Activated CD4-positive, alpha-beta memory T cell treated with anti-CD3 and anti-CD28 coated beads, Interleukin-2, amount 10 ng/mL, durations not matched to agents 7 days and 5 days (primary cell): ENCODE measurements at places on chromosomes 2 and 18.

GRCh38 chr18:37434161-37434860, 131.3 kb downstream of the CELF4 start:
- no peaks in the 10 kb centered on the region for H3K4me1 ChIP-seq
- H3K4me3 ChIP-seq: no peak overlapping the region
- DNase-seq: no peak
- H3K27ac ChIP-seq: no peak overlapping the region
- H3K27me3 ChIP-seq: peaks cover 2% of the 10 kb centered on the region

DNA sequence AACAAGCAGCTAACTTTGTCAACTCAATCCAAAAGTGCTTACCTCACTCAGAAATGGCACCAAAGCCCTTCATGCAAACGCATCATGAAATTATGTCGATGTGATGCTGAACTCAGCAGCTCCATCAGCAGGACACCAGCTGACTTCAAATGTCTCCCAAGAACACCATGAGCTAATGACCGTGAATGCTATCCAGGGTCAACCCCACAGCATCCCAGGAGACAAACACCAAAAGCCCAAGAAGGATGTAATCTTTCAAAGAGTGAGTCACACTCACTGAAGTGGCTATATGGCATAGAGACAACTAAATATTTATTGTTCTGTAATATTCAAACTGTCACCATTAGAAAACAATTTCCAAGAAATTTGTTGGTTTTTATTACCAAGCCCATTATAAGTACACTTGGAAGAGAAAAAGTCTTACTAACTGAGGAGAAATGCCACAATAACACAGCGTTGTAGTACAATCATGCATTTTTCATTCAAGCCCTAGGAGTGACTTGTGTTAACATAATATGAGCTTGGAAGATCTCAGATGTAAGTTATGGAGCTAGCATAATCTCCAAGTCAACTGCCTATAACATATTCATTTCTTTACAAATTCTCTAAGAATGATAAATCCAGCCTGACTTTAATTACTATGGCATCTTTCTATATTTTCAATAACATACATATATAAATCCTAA, 165.0 kb upstream of the CCDC68 start:
- no peaks in the 10 kb centered on the region for H3K27me3 ChIP-seq
- no peak for DNase-seq
- no peak overlapping the region for H3K27ac ChIP-seq
- H3K36me3 ChIP-seq: no peaks in the 10 kb centered on the region

- DNase-seq: no peak
- H3K4me1 ChIP-seq: peaks cover 3% of the 10 kb centered on the region
- H3K4me3 ChIP-seq: no peak overlapping the region
- H3K27me3 ChIP-seq: peaks cover 18% of the 10 kb centered on the region
- H3K27ac ChIP-seq: no peak overlapping the region
- no peaks in the 10 kb centered on the region for H3K36me3 ChIP-seq
These were observed 137.1 kb upstream of the CCDC150 start for GRCh38 chr2:196502386-196502785.

DNA sequence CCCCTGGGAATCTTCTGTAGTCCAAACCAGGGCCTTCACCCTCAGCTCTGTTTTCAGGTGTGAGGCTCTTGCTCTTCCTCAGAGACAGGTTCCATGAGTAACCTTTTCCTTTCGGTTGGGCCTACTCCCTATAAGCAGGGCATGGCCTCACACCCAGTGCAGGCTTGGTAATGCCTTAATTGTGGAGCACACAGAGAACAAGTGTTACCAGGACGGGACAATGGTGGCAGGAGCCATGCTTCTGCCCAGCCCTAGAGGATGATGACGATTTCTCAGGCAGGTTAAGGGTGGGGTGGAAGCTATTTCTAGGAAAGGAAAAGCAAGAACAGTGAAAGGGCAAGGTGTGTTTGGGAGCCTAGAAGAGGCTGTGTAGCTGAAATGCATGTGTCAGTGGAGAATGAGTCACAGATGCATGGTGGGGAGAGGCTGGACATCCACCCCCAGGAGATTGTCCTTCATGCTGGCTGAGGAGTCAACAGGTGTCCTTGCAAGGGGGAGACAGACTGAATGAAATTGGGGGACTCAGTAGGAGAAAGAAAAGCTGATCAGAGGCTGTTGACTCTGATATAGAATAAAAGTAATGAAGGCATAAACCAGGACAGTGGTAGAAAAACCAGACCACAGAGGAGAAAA, 22.0 kb upstream of the SERPINB12 start:
- H3K27me3 ChIP-seq: peaks cover 35% of the 10 kb centered on the region
- H3K36me3 ChIP-seq: no peaks in the 10 kb centered on the region
- no peak overlapping the region for H3K4me3 ChIP-seq
- H3K4me1 ChIP-seq: no peaks in the 10 kb centered on the region
- DNase-seq: no peak

DNA sequence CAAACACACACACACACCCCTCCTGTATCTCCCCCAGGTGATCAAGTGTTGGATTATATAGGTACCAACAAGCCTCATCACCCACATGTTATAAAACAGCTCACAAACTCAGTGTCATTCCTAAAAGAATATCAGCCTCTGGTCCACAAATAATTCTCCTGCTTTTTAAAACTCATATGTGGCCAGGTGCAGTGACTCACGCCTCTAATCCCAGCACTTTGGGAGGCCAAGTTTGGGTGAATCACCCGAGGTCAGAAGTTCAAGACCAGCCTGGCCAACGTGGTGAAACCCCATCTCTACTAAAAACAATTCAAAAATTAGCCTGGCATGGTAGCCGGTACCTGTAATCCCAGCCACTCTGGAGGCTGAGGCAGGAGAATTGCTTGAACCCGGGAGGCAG, 87.8 kb downstream of the LRATD1 start:
- no peak for DNase-seq
- H3K27ac ChIP-seq: no peak overlapping the region
- H3K4me1 ChIP-seq: no peaks in the 10 kb centered on the region
- H3K36me3 ChIP-seq: no peaks in the 10 kb centered on the region

- no peak overlapping the region for H3K4me3 ChIP-seq
- no peaks in the 10 kb centered on the region for H3K36me3 ChIP-seq
- H3K27ac ChIP-seq: no peak overlapping the region
These were observed 456.3 kb downstream of the DLGAP1 start for GRCh38 chr18:3998698-3999333.

GRCh38 chr2:238801791-238802190, 46.1 kb upstream of the TWIST2 start:
- no peaks in the 10 kb centered on the region for H3K36me3 ChIP-seq
- no peak overlapping the region for H3K27ac ChIP-seq
- H3K4me1 ChIP-seq: no peaks in the 10 kb centered on the region
- no peak overlapping the region for H3K4me3 ChIP-seq
- DNase-seq: no peak

DNA sequence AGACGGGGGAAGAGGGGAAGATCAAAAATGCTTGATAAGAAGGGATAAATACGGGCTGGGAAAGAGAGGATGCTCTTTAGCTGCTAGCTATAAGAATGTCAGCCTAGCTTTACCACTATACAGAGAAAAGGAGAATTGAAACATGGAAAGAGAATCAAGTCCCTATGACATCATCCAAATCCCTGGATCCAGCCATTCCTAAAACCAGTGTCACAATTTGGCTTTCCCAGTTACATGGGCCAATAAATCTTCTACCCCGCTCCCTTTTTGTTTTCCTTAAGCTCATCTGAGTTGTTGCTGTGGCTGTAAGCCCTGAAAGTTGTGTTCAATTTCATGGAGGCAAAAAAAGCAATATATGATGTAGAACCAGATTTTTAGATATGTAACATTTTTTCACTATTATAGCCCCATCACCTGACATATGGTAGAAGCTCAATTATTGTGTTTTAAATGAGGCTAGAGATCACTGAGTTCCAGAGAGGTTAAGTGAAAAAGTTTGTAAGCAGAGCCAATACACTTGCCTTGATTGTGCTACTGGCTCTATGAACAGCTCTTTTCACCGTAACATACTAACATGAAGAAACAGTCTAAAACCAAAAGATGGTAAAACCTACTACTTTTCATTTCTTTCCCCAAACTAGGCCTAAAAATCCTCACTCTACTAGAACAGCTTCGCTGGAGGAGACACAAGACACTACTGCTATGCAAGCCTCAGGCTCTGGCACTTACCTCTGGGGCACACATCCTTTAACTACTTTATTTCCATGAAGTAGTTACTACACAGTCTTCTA, 4.3 kb downstream of the HNRNPLL start:
- H3K4me1 ChIP-seq: peaks cover 54% of the 10 kb centered on the region
- peak overlapping the region; percentile 89 for H3K4me3 ChIP-seq
- no peak for DNase-seq
- H3K36me3 ChIP-seq: peaks cover 59% of the 10 kb centered on the region
- H3K27ac ChIP-seq: peak overlapping the region; percentile 84

DNA sequence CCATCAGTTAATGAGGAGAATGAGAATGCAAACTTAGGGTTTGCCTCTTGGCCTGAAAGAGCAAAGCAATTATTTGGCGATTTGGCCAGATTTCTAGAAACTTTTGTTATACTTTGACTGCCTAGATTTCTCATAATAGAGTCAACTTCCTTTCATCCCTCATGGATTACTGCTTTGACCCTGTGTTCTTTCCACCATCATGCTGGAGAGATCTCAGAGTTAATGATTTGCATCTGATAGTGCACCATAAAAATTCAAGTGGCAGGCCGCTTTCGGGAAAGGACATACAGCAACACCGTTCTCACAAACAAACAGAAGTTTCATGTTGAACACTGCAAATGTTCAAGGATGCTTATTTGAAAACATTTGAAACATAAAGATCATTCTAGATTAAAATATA, 143.7 kb upstream of the ZFP36L2 start:
- H3K36me3 ChIP-seq: peaks cover 6% of the 10 kb centered on the region
- H3K27me3 ChIP-seq: no peaks in the 10 kb centered on the region
- H3K4me3 ChIP-seq: no peak overlapping the region
- no peak overlapping the region for H3K27ac ChIP-seq
- no peak for DNase-seq

- H3K4me1 ChIP-seq: no peaks in the 10 kb centered on the region
- no peak overlapping the region for H3K4me3 ChIP-seq
- no peaks in the 10 kb centered on the region for H3K27me3 ChIP-seq
- DNase-seq: no peak
- no peak overlapping the region for H3K27ac ChIP-seq
These were observed 262.6 kb downstream of the KLHL29 start for GRCh38 chr2:23647563-23647962.

- no peaks in the 10 kb centered on the region for H3K36me3 ChIP-seq
- no peak overlapping the region for H3K4me3 ChIP-seq
- DNase-seq: no peak
- H3K4me1 ChIP-seq: no peaks in the 10 kb centered on the region
These were observed 27.2 kb downstream of the RNF152 start for GRCh38 chr18:61865466-61866175.

- H3K4me3 ChIP-seq: no peak overlapping the region
- peaks cover 34% of the 10 kb centered on the region for H3K4me1 ChIP-seq
- peaks cover 12% of the 10 kb centered on the region for H3K27me3 ChIP-seq
- no peak for DNase-seq
These were observed 2.1 kb upstream of the SMAD2 start for GRCh38 chr18:47932603-47933002.

GRCh38 chr2:96157649-96158553, 12.7 kb upstream of the DUSP2 start:
- peak; percentile 81 for DNase-seq
- peaks cover 67% of the 10 kb centered on the region for H3K4me1 ChIP-seq
- H3K27ac ChIP-seq: peak overlapping the region; percentile 80
- H3K4me3 ChIP-seq: peak overlapping the region; percentile 59

GRCh38 chr18:10365901-10366300, 88.5 kb upstream of the APCDD1 start:
- H3K4me3 ChIP-seq: no peak overlapping the region
- no peaks in the 10 kb centered on the region for H3K4me1 ChIP-seq
- no peak for DNase-seq
- no peaks in the 10 kb centered on the region for H3K36me3 ChIP-seq
- no peak overlapping the region for H3K27ac ChIP-seq

GRCh38 chr18:75478996-75479880, 51.7 kb upstream of the SMIM21 start:
- H3K27me3 ChIP-seq: peaks cover 17% of the 10 kb centered on the region
- no peaks in the 10 kb centered on the region for H3K4me1 ChIP-seq
- H3K36me3 ChIP-seq: no peaks in the 10 kb centered on the region

DNA sequence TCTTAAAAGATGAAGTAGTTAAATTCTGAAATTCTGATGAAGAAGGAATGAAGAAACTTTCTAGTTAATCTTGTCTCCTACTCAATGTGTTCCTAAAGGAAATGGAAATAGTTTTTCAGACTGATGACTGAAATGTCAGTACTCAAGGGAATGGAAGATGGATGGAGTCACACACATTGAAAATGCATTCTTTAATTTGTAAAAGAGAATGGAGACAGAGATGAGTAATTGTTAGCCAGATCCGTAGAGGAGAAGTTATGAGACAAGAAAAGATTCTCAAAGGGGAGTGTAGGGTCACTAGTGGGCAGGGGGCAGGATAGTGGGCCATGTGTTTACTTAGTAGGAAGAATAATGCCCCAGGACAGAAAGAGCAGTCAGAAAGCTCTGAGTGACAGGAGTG, 13.3 kb downstream of the ZSWIM2 start:
- H3K27ac ChIP-seq: no peak overlapping the region
- no peaks in the 10 kb centered on the region for H3K36me3 ChIP-seq
- H3K4me3 ChIP-seq: no peak overlapping the region
- no peaks in the 10 kb centered on the region for H3K4me1 ChIP-seq

- no peak overlapping the region for H3K27ac ChIP-seq
- no peaks in the 10 kb centered on the region for H3K27me3 ChIP-seq
- no peaks in the 10 kb centered on the region for H3K4me1 ChIP-seq
- DNase-seq: no peak
- no peak overlapping the region for H3K4me3 ChIP-seq
These were observed 514.0 kb upstream of the CDH2 start for GRCh38 chr18:28690836-28691495.

GRCh38 chr2:75023666-75024455, 65.4 kb downstream of the POLE4 start:
- H3K4me3 ChIP-seq: no peak overlapping the region
- H3K36me3 ChIP-seq: no peaks in the 10 kb centered on the region
- no peaks in the 10 kb centered on the region for H3K4me1 ChIP-seq

DNA sequence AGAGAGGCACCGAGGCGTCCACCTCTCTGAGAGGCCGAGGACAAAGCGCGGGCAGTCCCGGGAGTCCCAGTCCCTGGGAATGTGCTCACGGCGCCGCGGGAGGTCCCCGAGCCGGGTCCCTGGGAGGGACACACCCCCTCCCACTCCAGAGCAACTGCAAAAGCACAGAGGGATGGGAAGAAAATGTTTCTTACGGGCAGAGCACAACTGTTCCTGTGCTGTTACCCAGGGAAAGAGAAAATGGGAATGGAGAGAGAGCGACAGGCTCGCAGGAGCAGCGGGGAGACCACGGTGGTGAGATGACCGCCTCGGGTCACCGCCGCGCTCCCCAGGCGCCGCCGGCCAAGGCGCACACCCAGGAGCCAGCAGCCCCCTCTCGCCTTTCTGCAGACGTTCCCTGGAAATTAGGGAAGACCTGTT, 1.2 kb upstream of the BCL11A start:
- H3K27ac ChIP-seq: no peak overlapping the region
- H3K36me3 ChIP-seq: peaks cover 2% of the 10 kb centered on the region
- peaks cover 75% of the 10 kb centered on the region for H3K27me3 ChIP-seq
- peaks cover 36% of the 10 kb centered on the region for H3K4me1 ChIP-seq
